ENCODE measurements at places on chromosomes 3 and 15.

DNA sequence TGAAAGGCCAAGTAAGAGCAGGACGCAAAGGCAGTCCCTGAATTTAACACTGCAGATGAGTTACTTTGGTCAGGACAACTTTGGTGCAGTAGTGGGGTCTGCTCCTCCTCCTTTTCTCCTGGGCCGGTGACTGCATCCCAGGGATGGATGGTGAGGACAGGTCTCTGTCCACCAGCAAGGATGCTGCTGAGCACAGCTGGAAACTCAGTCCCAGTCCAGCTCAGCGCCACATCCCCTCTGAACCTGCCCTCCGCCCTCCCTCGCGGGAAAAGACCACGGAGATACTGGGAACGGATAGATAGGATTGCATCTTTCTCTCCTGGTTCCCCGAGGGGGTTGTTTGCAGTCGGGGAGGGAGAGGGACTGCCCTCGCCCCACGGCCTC lies 13.8 kb downstream of the GRAMD2A start:
- DNase-seq, result no peak

DNA sequence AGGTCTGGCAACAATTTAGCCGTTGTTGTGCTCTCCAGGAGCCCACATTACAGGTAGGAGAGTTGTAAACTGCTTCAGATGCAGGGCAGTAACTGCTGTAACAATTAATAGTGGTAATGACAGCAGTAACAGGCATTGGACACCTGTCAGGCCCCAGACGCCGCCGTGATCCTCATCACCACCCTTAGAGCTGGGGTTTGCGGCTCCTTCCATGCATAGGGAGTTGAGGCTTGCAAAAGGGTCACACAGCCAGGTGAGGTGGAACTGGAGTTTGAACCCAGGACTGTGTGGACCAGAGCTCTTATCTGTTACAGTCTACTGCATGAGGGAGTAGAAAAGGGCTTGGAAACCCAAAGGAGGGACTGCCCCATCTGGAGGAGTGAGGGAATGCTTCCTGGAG lies 26.8 kb upstream of the NR2C2 start:
- DNase-seq, result no peak

DNA sequence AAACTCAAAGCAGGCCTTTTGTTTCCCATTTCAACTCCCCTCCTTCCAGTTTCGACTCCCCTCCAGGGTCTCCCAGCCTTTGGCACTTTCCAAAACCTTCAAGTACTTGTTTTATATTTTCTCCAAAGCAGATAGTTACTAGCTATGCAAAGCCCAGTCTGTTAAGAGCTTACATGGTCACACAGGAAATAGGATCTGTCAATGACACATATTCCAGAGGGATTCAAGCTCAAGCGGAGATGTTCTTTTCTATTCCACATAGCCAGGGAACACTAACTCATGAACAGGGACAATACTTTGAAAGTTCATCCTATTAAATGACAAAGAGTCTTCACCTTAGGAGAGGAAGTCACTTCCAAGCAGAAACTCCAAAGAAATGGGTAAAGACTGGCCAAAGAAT lies 18.6 kb downstream of the SUCLG2 start:
- no peak for DNase-seq

GRCh38 chr3:188208516-188208981 lies 54.6 kb downstream of the LPP start:
- no peak for DNase-seq

- DNase-seq, result no peak
These were observed 315.7 kb upstream of the SLCO3A1 start for GRCh38 chr15:91537856-91538255.

DNA sequence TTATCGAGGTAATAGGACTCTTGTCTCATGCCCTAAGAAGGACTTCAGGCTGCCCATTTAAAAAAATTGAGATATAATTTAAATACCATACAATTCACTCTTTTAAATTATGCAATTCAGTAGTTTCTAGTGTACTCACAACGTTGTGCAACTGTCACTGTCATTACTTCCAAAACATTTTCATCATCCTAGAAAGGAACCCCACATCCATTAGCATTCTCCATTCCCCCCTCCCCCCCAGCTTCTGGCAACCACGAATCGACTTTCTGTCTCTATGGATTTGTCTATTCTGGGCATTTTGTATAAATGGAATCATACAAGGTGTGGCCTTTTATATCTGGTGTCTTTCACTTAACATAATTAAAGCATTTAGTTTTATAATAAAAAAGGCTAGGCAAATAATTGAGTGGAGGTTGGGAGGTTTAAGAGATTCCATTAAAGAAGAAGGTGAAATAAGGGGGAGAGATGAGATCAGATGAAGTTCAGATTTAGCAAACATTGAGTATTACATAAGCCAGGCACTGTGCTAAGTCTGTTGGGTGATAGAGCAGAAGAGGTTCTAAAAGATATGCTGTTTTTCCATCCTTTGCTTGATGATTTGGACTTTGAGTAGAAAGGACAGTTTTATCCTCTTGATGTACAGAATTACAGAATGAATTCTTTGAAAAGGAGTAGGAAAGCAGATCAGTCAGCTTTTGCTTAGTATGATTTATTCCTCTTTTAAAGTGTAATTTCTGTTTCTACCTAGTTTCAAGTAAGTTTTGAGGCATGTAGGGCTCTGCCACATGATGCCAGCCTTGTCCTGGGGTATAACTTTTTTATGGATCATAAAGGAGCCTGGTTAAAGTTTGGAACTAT lies 36.3 kb downstream of the UBE2E2 start:
- DNase-seq, result no peak

DNA sequence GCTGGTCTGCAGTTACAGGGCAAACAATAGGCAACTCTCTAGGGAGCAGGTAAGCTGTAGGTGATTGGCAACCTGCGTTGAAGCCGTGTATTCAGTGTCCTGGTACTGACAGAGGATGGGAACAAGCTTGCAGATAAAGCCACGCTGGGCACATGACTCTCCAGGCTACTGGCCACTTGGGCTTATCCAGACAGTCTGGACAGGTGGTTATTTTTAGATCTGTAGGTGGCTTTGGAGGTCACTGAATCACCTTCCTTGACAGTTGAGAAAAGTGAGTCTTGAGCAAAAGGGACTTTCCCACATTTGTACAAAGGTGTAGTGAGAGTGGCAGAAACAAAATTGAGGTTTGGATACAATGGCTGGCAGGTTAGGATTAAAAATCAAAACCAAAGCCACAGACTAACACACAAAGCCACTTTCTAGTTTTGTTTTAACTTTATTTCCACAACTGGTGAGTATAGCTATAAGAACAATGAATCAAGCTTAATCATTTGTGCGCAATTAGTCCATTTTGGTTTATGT lies 22.3 kb upstream of the IL1RAP start:
- no peak for DNase-seq

DNA sequence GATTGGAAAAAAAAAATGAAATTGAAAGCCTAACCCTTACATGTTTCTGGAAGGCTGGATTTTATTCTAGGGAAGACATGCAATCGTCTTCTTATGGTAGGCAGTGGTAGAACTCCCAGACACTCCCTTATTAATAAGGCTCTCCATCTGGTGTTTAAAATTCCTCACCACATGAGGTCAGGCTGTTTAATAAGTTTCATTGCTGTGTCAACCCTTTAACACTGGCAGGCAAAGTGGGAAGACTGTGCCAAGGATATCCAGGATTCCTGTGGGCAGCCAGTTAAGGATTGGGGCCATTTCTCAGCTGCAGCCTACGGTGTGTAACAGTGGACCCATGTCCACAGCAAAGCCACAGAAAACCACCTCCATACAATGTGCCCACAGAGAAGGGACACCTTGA lies 225.5 kb upstream of the CHRM5 start:
- DNase-seq, result no peak

- peak; percentile 55 for DNase-seq
These were observed 815 bp downstream of the ULK4 start for GRCh38 chr3:41960826-41961750.

- DNase-seq, result no peak
These were observed 141.0 kb downstream of the WDR72 start for GRCh38 chr15:53618461-53618860.

DNA sequence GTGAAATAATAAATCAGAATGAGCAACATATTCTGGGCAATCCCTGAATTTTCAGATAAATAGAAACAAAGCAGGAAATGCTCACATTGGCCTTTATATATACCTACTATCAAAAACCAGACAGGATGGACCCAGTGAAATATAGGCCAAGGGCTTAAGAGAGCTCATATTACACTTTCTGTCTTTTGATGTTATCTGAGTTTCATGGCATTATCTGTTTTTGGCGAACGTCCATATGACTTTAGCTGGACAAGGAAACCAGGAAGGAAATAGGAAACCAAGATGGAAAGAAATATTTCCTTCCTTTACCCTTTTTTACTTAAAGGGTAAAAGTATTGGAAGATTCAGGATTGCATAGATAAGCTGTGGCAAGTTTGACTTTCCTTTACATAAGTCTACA lies 274.8 kb downstream of the THSD4 start:
- DNase-seq, result no peak

DNA sequence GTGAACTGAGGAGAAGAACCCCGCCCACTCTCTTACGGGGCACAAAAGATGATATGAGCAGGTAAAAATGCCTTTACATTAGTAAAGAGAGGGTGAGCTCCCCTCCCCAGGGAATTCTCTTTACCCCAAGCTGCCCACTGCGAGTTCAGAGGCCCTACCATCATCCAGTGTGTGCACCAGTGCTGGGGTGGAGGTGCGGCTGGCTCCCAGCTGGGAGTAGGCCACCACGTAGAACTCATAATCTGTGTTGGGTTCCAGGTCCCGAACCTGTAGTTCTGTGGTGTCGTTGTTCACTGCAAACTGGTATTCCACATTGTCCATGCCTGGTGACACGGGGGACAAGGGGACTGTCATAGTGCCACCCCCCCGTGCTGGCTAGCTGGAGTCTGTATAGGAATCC lies 17.1 kb upstream of the IGDCC3 start:
- no peak for DNase-seq

DNA sequence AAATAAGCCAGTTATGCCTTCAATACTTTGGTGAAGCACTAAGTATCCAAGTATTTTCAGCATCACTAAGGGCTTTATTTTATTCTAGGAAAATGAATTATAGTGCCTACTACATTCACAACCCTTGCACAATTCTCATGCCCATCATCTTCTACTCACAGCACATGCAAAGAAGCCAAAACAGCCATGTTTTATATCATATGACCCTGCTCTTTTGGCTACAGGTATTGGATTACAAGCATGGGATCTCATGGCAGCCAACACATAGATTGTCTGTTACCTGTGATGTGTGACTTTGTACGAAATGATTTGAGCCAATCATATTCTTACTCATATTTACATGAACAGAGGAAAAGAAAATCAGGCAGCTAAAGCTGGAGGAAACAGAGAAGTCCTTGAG lies 38.6 kb downstream of the STT3B start:
- no peak for DNase-seq

- DNase-seq, result no peak
These were observed 165.2 kb upstream of the LMCD1 start for GRCh38 chr3:8336456-8336855.

DNA sequence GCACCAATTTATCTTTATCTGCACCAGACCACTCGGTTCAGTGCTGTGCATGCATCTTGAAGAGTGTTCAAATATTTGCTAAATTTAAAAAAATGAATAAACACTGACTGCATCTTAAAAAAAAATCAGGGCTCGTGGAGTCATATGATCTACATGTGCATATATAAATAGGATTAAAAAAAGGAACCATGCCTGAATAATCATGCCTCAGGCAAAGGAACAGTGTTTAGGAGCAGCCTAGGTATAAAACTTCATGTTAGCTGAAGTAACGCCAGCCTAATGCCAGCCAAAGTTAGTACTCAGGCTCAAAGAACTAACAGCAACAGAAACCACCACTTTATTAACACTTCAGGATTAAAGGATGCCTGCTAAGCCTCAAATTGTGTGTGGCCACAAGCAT lies 9.5 kb downstream of the ABCC5 start:
- no peak for DNase-seq

- DNase-seq, result no peak
These were observed 391.7 kb downstream of the EDEM1 start for GRCh38 chr3:5579139-5579602.

- no peak for DNase-seq
These were observed 155.6 kb upstream of the GOLIM4 start for GRCh38 chr3:168251371-168251770.

DNA sequence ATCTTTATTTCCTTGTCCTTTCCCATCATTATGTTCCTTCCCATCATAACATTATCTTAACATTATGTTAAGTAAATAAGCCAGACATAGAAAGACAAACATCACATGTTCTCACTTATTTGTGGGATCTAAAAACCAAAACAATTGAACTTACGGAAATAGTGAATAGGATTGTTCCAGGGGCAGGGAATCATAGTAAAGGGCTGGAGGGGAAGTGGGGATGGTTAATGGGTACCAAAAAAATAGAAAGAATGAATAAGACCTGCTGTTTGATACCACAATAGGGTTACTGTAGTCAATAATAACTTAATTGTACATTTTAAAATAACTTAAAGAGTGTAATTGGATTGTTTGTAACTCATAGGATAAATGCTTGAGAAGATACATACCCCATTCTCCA lies 36.7 kb upstream of the MBNL1 start:
- no peak for DNase-seq

- no peak for DNase-seq
These were observed 20.0 kb downstream of the ATP2B2 start for GRCh38 chr3:10485380-10485779.

DNA sequence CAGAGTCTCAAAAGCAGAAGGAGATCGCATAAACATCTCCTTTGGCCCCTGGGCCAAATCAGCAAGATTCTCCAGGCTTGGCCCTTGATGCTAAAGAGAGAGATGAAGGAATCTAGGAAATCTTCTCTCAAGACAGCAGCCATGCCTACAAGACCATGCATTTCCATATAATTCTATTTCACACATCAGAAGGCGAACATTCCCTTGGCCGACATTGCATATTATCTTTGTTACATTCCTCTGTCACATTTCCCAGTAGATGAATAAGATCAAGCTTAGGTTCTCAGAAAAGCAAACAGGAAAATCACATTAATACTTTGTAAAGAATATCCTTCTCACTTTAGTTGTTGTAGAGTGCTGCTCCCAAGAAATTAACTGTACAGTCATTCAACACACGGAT lies 21.3 kb downstream of the GASK1A start:
- DNase-seq, result no peak

DNA sequence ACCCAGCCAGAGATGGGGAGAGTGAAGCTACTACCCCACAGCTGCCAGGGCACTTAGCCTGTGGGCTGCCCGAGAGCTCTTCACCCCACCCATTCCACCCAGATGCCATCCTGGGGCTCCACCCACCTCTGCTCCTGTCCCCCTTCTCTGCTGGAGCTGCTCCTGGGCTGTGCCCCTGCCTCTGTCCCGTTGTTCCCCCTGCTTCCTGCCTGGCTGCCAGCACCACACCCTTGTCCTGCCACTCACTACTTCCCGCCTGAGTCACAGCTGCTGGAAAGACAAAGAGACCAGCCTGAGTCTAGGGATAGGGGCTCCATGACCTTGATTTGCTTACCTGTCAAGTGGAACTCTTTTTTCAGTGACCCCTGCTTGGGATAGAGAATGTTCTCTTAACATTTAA lies 12.4 kb downstream of the GNAI2 start:
- DNase-seq, result no peak
